ENCODE measurements at places on chromosomes 6 and 20. TPM values are rescaled to one million over a fixed set of nuclear protein-coding genes. Genes with fewer than 3 reads are reported as not detected.

OPRL1 gene
- 0.42 TPM for total RNA-seq

ARMH2 gene
- total RNA-seq, result not detected

MUC21 gene
- not detected for total RNA-seq

DEFB132 gene
- not detected for total RNA-seq

SAPCD1 gene
- total RNA-seq, result 2.8 TPM

SLC35B2 gene
- total RNA-seq, result 33.6 TPM

TFAP2C gene
- total RNA-seq, result 12.5 TPM

SNX5 gene
- total RNA-seq, result 90.7 TPM

TREML2 gene
- 0.16 TPM for total RNA-seq

AKAP12 gene
- total RNA-seq, result 52.4 TPM

JPH2 gene
- total RNA-seq, result 35.2 TPM

TREM1 gene
- 2.2 TPM for total RNA-seq

MCCD1 gene
- total RNA-seq, result not detected

BPIFA1 gene
- not detected for total RNA-seq

TBXT gene
- not detected for total RNA-seq

TNFRSF6B gene
- 19.8 TPM for total RNA-seq
